ENCODE measurements at places on chromosomes 11 and 22.

DNA sequence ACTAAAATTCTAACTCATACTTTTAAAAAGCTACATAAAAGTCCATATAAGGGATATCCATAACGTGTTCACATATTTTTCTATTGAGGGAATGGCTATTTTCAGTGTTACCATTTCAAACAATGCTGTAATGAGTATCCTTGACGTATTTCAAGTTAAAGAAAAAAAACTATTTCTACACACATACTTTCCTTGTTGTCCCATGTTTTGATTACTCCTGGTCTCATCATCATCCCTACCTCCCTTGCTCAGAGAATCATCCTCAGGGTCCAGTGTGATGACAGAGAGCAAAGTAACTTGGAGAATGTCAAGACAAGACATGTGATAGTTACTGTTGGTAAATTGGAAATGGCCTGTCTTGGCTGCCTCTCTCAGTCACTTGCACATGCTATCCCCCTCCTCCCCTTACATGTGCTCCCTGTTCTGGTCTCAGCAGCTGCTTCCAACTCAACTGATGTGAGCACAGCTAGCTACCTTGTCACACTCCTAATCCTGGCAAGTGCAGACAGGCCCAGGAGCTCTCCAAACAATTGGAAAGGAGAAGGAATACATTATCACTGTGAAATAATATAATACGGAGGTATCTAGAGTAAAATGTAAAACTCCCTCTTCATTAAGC, 21.8 kb downstream of the NUMA1 start:
- DNase-seq: no peak

DNA sequence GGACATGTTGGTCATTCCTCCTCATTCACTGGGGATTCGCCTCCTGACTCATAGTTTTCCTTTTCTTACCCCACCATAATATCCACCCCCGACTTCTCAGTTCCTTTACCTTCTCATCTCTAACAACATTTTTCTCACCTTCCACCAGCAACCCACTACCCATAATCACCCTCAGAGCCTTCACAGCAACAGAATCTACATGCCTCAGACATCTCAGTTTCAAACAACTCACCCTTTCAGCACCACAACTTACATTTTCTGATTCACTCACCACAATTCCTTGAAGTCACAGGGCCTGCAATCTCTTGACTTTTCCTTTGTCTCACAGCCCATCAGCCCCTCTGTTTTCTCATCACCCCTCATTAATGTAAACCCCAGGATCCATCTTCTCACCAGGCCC, 2.3 kb upstream of the MTNR1B start:
- no peak for DNase-seq

DNA sequence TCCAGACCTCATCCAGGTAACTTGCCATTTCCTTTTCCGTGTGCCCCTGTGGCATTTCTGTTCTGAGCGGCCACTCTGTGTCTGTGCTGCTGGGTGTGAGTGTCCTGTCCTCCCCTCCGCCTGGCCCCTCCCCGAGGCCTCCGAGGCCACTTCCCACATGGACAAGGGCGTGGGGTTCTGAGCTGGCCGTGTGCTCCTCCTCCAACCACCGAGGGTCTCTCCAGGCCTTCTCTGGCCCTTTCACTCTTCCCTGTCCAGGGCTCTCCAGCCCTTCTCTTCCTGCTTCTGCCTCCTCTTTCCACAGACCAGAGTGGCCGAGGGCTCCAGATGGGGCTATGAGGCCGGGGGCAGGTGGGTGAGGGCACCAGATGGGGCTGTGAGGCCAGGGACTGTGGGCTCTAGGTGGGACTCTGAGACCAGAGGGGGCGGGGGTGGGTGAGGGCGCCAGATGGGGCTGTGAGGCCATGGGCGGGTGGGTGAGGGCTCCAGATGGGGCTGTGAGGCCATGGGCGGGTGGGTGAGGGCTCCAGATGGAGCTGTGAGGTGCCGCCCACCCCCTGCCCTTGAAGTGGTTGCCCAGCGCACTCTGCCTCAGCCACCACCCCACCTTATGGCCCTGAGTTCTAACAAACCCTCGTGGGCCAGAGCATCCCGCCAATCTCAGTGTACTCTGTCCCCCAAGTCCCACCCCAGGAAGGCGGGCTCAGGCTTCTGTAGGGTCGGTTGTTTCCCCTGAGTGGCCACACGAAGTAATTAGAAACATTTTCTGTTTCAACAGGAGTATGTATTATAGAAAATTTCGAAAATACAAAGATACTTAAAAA, 24.1 kb downstream of the PTDSS2 start:
- no peak for DNase-seq

GRCh38 chr11:66857927-66858185, 992 bp downstream of the LRFN4 start:
- DNase-seq: no peak

GRCh38 chr11:100994966-100995365, 134.6 kb downstream of the PGR start:
- no peak for DNase-seq

Data from RKO (cell line).